ENCODE measurements at places on chromosomes 6 and 20.

GRCh38 chr6:133977983-133978895 lies 25.2 kb downstream of the TBPL1 start:
- DNase-seq, result peak; percentile 47

GRCh38 chr6:166853371-166854325 lies 102.7 kb downstream of the RNASET2 start:
- no peak for DNase-seq

- DNase-seq, result no peak
These were observed 64.2 kb downstream of the STK35 start for GRCh38 chr20:2165871-2166270.

- DNase-seq, result peak; percentile 89
These were observed 14.1 kb upstream of the TCFL5 start for GRCh38 chr20:62875419-62876361.

- no peak for DNase-seq
These were observed 59.2 kb upstream of the SLC22A23 start for GRCh38 chr6:3516092-3516491.

DNA sequence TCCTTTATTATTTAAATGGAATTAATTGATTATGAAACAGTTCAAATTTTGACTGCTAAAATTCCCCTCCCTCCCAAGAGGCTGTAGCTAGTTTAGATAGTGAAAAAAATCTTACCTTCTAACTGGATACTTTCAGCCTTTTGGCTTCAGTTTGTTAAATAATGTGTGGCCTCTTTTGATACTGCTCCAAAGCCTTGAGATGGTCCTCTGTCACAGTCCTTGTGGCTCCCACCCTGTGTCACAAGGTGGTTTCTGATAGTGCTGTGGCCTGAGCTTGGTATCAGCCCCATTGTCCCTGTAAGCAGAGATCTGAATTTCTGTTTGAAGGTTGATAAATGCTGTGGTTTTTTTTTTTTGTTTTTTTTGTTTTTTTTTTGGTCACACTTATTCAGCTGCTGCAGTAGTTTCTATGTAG lies 20.8 kb downstream of the PANK2 start:
- no peak for DNase-seq

- DNase-seq, result peak; percentile 20
These were observed 44.9 kb upstream of the BCAS1 start for GRCh38 chr20:54115172-54115854.

- DNase-seq, result peak; percentile 45
These were observed 80.3 kb downstream of the ZDHHC14 start for GRCh38 chr6:157461000-157461915.
